Suppressor macrophage (primary cell): ENCODE measurements at places on chromosomes 5 and 9.

GRCh38 chr9:131739133-131739958, 530 bp downstream of the RAPGEF1 start:
- DNase-seq, result peak; percentile 88

GRCh38 chr9:127524373-127524772, 73.1 kb downstream of the LRSAM1 start:
- no peak for DNase-seq

DNA sequence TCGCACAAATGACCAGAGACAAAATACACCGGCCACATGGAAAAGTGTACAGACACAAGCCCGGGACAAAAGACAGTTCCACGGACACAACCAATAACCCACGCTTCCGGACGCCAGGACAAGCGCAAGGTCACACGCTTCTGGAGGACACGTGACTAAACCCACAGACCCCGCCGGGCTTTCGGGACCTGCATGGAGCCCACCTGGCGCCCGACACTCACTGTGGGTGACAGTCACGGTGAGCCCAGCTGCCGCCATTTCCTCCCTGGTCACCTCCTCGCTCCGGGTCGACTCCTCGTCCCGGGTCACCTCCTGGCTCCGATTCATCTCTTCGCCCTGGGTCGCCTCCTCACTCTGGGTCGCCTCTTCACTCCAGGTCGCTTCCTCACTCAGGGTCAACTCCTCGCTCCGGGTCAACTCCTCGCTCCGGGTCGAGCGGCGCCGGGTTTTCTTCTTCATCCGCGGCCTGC, 470 bp downstream of the BAG1 start:
- peak; percentile 68 for DNase-seq

DNA sequence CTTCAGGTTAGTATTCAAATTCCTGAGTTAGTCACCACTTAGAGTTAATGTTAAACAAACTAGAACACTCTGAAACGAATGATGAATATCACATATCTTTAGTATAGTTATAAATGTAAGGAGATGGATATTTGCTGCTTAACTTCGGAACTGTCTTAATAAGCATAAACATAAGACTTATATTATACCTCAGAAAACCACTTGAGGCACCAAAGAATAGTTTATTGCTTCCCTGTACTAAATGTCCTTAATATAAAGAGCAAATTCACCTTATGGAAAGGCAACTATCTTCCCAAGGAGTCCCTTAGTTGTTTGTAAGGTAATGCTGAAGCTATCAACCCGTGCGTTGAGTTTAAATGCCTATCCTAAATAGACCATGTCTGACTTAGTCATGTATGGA, 300.0 kb upstream of the ADAMTSL1 start:
- no peak for DNase-seq

DNA sequence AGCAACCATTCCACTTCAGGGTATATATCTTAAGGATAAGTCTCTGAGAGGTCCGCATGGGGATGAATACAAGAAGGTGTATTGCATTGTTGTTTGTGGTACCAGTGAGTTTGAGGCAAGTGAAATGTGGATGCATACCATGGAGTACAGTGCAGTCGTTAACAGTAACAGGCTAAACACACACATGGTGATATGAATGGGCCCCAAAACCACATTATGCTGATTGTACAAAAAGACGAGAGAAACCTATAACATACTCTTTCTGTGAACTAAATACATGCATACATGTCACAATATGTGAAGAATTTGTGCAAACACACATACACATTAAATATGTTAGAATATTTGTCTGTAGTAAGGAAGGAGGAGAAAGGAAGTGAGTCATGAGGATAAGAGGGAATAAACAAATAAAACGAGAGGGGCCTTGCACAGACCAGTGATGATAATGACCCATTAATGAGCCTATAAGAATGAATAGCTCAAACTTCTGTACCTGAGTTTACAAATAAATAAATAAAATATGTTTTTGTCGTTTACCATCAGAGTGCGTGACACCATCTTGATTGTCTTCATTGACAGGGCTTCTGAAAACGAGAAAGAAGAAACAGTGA, 66.5 kb upstream of the RICTOR start:
- no peak for DNase-seq

DNA sequence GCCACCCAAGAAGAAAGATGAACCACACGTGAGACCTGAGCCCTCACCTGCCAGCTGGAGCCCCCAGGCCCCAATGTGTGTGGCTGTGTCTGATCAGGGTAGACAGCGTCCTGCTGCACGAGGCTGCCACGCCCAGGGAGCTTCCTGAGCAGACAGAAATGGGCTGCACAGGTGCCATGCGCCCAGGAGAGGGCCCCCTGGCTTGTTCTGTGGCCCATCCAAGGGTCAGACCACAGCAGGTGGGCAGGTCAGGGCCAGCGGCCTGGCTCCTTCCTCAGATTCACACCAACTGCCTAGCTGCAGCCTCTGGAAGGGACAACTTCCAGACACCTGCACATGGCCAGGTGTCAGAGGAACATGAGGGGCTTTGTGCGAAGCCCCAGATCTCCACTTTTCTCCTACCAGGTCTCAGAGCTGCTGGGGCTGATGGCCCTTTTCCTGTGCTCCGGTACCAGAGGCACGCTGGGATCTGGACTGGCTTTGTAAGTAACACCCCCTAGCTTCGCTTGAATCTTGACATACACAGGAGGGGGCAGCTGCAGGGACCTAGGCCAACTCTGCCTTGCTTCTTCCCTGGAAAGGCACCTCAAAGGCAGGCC, 10.8 kb downstream of the SARDH start:
- no peak for DNase-seq

DNA sequence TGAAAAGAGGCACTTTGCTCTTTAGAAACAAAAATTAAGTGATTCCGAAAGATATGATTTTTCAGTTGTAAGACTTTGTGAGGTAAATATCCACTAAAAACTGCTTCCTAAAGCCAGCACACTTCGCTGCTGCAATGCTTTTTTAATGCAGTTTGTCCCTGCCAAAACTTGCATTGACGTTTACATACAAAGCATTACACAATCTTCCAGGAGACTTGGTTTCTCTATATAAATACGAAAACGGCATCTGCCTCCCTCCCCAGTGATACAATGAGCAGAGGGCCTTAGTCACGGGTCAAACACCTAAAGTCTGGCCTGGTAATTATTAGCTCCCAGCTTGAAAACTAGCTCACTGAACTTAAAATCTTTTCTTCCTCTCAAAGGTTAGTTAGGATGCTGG, 170.7 kb downstream of the TSSK1B start:
- DNase-seq, result no peak

DNA sequence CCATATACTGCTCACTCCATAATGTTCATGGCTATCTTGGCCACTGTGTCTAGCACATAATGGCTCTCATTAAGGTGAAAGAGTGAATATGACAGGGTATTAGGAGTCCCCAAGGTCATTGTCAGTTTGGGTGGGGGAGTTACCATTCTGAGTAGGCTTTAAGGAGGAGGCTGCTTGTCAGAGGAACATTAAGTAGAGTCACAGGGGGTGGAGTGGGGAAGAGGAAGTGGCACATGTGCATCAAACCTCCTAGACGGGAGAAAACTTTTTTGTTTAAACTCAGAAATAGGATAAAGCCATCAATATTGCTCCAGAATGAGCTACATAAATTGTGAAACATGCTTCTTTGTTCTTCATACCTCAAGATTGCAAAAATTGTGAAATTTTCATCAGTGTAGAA, 45.5 kb downstream of the DAB2IP start:
- peak; percentile 42 for DNase-seq
